ENCODE measurements at places on chromosomes 4 and X. TPM values are rescaled to one million over a fixed set of nuclear protein-coding genes. Genes with fewer than 3 reads are reported as not detected.

Gene FGFBP2
- not detected for total RNA-seq

Gene PDGFRA
- 3.4 TPM for total RNA-seq

Gene CCSER1
- 3.0 TPM for total RNA-seq

Gene TDO2
- total RNA-seq, result not detected

Gene ASB12
- total RNA-seq, result 0.33 TPM

Gene HTR2C
- total RNA-seq, result 0.10 TPM

Gene CHRDL1
- total RNA-seq, result 0.28 TPM

Gene GK2
- total RNA-seq, result not detected

Gene NXF2
- total RNA-seq, result 0.67 TPM

Gene ASB9
- total RNA-seq, result 2.8 TPM

Gene LRP2BP
- total RNA-seq, result 0.92 TPM

Gene VGLL1
- not detected for total RNA-seq

Gene SUPT20HL2
- total RNA-seq, result not detected

Gene ASMT
- total RNA-seq, result 0.31 TPM

Gene BEX5
- total RNA-seq, result 45.4 TPM

Gene SSX1
- not detected for total RNA-seq

Gene ARHGEF6
- 18.8 TPM for total RNA-seq

Gene ERCC6L
- total RNA-seq, result 1.7 TPM

Gene RAPGEF2
- 108 TPM for total RNA-seq

Gene DEFB131A
- total RNA-seq, result not detected

Gene FSTL5
- total RNA-seq, result 0.08 TPM

Gene SSX2
- total RNA-seq, result not detected

Gene PHKA1
- 4.0 TPM for total RNA-seq

Gene PHKA2
- total RNA-seq, result 19.7 TPM

Gene XK
- 0.31 TPM for total RNA-seq

Gene ZFP92
- total RNA-seq, result 0.49 TPM

Gene CYSLTR1
- 0.13 TPM for total RNA-seq

Gene SLC26A1
- not detected for total RNA-seq

Measured in endothelial cell (in vitro differentiated cells).